T-helper 2 cell (primary cell): ENCODE measurements at places on chromosomes 5 and 9.

GRCh38 chr5:100043475-100043874, 491.7 kb upstream of the FAM174A start:
- peak; percentile 24 for DNase-seq

- no peak for DNase-seq
Observed at GRCh38 chr5:128597156-128597555, 59.1 kb upstream of the FBN2 start.

DNA sequence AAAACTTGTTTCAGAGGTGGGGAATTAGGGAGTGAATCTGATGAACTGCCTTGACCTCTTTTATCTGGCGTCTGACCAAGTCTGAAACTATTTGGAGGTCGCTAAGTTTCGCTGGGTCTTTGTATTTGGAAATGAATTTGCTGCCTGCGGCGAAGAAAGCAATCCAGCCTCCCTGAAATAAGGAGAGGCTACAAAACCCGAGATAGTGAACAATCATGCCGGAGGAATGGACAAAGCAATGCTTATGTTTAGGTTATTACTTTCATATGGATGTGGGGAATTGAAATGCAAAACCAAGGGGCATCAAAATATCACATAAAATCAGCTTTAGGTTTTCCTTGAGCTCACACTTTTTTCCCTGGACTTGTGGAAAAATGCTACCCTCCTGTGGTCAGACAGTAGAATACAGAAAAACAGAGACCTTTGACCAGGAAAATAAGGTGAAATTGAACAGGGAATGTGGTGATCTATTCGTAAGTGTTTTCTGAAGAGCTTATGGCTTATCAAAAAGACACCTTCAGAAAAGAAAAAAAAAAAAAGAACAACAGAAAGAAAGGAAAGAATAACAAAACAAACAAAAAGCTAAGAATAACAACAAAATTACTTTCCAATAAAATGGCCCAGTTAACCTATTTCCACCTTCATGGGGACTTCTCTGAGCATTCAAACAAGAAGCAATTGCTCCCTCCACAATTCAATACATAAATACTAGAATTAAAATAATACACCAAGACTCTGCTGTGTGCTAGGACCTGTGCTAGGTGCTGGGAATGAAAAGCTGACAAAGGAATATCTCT, 68.6 kb upstream of the DPYSL3 start:
- no peak for DNase-seq

- no peak for DNase-seq
Observed at GRCh38 chr5:180644129-180644824, 5.1 kb downstream of the FLT4 start.

- DNase-seq, result no peak
Observed at GRCh38 chr9:27586304-27586703, 13.0 kb upstream of the C9orf72 start.

GRCh38 chr5:172723508-172723907, 47.5 kb downstream of the DUSP1 start:
- no peak for DNase-seq

- no peak for DNase-seq
Observed at GRCh38 chr5:15386122-15386521, 113.9 kb upstream of the FBXL7 start.

GRCh38 chr5:57764479-57765089, 282.0 kb upstream of the ACTBL2 start:
- DNase-seq, result no peak

GRCh38 chr5:143782588-143783386, 29.2 kb upstream of the HMHB1 start:
- no peak for DNase-seq

- DNase-seq, result no peak
Observed at GRCh38 chr9:5892456-5893133, 1.9 kb downstream of the MLANA start.

GRCh38 chr5:9544056-9544455, 1.8 kb downstream of the SEMA5A start:
- no peak for DNase-seq

DNA sequence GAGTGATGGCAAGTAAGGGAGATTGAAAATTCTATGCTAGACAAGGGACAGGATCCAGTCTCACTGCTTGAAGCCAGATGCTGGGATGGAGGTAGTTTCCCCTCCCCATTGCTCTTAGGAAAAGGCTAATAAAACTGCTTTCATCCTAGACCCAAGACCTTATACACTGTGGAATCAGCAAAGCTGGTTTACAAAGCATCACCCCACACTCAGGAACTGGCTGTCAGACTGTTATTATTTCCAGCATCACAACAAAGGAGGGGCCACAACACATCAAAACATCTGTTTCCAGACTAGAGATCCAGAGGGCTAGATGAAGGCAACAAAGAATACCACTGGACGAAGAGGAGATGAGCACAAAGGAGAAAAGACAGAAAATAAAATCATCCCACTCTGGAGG, 364.6 kb upstream of the PTGER4 start:
- DNase-seq, result no peak

DNA sequence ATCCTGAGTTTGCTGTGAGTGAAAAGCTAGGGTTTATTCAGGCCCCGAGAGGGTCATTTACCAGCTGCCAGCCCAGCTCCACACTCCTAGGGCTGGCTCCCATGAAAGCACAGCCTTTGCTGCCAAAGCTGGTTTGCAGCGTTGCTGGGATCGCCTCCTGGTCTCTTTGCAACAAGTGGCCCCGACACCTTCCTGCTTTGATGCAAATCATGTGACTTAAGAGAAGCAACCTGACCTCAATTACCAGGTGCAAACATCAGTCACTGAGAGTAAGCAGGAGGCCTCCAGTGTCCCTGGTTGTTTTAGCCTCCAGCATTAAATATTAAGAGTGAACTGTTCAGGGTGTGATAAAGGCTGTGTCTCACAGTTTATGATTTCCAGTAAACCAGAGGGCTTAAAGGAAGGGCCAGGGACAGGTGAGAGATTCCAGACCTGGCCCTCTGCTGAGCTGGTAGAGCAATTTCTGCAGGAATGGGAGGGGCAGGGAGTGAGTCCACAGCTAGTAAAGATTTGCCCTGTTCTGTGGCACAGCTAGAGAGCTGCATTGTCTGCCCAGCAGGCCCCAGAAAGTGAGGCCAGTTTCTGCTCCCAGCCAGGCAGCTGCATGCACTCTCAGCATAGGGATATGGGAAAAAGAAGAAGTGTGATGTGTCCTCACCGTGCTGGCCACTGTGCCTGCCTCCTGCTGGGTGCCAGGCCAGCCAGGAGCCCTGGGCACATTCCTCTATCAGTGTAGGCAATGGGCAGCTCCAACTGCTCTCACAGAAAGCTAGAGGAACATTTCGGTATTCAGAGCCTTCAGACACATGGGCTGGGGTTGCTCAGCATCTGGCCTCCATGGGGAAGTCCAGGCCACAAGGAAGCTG, 58.0 kb downstream of the SLC22A5 start:
- peak; percentile 80 for DNase-seq

GRCh38 chr9:130994135-130995085, 14.6 kb upstream of the LAMC3 start:
- DNase-seq, result no peak

- no peak for DNase-seq
Observed at GRCh38 chr9:134730761-134731496, 89.3 kb downstream of the COL5A1 start.

DNA sequence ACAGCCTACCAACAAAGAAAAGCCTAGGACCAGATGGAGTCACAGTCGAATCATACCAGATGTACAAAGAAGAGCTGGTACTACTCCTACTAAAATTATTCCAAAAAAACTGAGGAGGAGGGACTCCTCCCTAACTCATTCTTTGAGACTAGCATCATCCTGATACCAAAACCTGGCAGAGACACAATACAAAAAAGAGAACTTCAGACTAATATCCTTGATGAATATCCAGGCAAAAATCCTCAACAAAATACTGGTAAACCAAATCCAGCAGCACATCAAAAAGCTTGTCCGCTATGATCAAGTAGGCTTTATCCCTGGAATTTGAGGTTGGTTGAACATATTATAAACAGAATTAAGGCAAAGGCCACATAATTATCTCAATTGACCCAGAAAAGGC, 900.4 kb upstream of the ARRDC3 start:
- no peak for DNase-seq

DNA sequence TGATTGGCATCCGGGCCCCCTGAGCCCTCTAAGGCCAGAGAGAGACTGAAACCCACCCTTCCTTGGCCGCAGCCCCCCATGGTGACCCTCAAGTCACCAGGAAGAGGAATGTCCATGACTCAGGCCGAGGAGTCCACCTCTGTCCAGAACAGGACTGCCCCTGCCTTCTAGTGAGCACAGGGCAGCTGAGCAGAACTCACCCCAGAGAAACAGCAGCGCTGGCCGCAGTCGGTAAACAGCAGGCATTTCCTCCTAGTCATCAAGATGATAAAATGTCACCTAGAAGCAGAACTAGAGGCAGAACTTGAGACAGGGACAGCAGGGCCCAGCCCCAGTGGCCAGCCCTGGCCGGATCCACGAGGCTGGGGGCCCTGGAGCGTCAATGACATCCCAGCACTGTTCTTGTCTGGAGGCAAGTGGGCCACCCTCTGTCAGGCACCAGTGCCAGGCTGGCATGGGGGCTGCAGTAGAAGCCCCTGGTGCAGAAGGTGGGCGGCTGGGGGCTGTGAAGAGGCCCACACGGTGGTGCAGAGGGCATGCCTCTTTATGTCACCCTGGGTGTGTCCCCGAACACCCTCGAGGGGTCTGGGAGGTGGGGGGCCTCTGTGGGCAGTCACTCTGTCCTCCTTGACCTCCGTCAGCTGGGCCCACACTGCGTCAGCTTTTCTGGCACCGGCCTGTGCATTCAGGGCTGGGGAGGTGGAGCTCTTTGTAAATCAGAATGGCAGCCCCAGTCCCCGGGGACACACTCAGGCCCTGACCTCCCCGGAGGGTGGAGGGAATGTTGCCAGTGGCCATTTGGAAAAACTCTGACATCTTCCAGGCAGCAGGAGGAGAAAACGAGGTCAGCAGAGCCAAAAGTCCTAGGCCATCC, 83.0 kb downstream of the NTNG2 start:
- no peak for DNase-seq

DNA sequence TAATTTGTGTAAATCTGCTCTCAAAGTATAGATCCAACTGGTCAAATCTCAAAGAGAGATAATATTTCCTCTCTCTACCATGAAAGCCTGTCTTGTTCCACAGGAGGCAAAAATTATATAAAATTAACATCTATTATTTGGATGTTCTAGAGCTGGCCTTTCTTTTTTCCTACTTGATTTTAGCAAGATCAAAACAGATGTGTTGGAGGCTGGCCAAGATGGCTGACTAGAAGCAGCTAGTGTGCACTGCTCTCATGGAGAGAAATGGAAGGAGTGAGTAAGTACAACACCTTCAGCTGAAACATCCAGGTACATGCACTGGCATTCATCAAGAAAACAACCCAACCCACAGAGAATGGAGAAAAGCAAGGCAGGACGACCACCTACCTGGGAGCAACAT, 298.6 kb upstream of the SLC24A2 start:
- DNase-seq, result no peak

- DNase-seq, result no peak
Observed at GRCh38 chr5:171970826-171971225, 35.6 kb downstream of the FBXW11 start.

GRCh38 chr9:21684231-21684630, 118.2 kb upstream of the MTAP start:
- DNase-seq, result no peak

- DNase-seq, result no peak
Observed at GRCh38 chr9:70406434-70406862, 8.0 kb downstream of the KLF9 start.

DNA sequence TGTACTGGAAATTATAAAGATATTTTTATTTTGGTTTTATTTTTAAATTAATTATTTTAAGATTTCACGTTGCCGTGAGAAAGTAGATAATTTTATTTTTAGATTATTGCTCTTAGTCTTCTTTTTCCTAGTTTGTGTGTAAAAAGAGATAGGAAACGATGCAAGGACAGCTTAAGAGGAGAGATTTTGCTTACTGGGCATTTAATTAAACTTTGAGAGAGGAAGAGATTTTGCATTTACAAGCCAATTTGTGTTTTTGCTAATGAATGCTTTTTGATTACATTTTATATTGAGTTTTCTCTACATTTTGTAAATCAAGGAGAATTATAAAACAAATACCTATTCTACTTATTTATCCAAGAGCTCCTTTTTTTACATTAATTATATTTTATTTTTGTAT, 64.0 kb downstream of the ARHGEF28 start:
- no peak for DNase-seq

GRCh38 chr9:108919517-108919916, 14.4 kb downstream of the ELP1 start:
- DNase-seq, result no peak

GRCh38 chr5:154753792-154754191, 1.4 kb upstream of the LARP1 start:
- DNase-seq, result no peak

DNA sequence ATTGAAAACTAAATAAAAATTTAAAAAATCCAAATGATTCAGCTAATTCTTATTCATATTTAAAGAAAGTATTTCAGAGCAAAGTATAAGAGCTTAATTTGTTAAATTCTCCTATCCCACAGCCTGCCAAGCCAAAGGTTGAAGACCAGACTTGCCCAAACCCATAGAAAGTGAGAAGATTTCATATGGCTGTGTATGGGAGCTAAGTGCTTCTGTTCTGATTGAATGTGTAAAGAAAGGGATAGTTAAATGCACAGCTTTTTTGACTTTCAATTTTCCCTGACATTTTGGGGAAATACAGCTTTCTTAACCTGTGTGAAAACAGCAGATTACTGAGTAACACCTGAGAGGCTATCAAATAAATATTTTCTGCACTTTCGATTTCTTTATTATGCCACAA, 125.0 kb upstream of the MTAP start:
- DNase-seq, result no peak

DNA sequence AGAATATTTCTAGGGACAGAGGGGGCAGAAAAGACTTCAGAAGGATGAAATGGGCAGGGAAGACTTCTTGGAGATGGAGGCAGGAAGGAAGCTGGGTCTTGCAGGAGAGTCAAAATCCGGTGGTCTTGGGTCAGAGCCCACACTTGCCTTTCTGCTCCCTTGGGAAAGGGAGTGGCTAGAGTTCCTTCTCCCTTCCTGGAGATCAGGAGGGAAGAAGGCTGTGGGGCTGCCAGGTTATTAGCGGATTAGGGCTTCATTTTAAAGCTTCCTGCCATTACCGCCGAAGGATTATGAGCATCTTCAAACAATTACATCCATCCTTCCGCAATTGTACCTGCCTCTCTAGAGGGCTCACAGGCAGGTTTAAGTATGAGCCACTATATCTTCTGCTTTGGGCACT, 19.2 kb upstream of the SYNPO start:
- DNase-seq, result no peak

DNA sequence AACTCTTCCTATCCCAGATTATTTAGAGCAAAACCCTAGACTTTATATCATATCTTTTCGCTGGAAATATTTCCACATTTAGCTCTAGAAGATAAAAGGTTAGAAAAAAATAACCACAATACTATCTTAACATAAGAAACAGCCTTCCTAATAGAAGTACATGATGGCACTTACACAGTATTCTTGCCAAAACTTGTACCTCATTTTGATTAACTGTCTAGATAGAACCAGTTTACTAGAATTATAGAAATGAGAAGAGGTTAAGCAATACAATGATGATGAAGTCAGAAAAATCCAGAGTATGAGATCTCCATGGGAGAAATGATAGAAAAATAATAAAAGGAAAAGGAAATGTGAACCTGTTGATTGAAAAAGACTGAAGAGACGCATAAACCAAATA, 63.1 kb downstream of the SLC12A2 start:
- no peak for DNase-seq
